Stimulated activated CD4-positive, alpha-beta T cell treated with anti-CD3 and anti-CD28 coated beads, Interleukin-4, amount 100 ng/mL, for 24 hours (primary cell): ENCODE measurements at places on chromosomes 7 and 10.

GRCh38 chr10:75038335-75038734, 73.1 kb upstream of the SAMD8 start:
- DNase-seq: no peak

- DNase-seq: no peak
Observed at GRCh38 chr7:84913731-84914130, 273.1 kb downstream of the SEMA3D start.

GRCh38 chr7:1300636-1301035, 68.0 kb downstream of the UNCX start:
- DNase-seq: no peak

- no peak for DNase-seq
Observed at GRCh38 chr7:37930226-37930948, 9.9 kb downstream of the EPDR1 start.

DNA sequence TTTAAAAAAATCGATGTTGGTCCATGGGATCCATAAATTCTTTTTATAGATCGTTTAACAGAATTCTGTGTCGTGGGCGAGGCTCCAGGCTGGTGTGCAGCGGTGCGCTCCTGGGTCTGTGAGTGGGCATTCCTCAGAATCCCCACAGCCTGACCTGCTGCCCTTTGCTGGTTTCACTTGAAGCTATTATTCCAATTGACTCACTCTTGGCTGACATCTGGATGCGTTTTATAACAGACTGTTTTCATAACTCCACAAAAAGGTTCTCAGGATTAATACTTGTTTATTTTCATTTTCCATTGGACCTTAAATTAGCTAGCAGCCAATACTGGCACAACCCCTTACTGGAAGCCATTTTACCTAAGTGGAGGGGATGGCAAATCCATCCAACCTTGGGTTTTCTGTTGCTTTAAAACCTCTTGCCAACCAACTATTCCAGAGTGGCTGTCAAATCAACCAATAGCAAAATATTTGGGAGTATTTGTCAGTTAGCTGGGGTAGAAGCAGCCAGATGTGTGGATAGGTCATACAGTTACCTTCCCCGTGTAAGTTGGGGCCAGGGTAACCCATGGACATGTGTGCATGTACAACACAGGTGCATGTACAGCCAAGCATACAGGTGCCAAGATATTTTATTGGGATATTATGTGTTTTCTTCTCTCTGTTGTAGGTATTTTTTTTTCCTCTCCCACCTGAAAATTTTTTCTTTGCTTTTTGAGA, 160.7 kb upstream of the ZNF32 start:
- DNase-seq: no peak

DNA sequence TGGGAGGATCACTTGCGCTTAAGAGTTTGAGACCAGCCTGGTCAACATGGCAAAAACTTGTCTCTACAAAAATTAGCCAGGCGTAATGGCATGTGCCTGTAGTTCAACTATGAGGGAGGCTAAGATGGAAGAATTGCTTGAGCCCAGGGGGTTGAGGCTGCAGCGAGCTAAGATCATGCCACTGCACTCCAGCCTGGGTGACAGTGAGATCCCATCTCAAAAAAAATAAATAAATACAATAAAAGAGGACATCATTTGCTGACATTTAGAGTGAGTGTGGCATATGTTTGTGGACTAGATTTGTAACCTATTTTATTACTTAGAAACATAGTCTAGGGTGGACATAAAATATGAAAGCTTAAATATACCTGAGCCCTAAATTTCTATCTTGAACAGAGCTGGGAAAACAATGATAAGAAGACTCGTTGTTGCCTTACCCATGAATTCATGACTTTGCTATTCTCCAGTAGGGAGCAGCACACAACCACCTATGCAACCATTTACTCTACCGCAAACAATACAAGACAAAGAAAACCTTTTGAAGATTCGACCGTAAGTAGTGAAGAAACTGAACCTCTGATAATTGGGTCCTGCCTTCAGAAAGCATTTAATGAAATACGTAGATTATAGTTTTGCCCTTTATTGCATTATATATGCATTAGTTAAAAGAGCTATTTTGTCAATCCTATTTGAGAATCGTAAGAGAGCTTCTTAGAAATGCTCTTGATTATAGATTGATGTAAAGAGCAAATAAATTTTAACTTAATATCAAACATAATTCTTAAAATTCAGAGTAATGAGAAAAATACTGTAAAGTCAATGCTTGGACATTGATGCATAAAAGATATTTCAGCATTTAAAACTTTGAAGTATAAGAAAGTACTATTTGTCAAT, 83.5 kb downstream of the GNAT3 start:
- no peak for DNase-seq

DNA sequence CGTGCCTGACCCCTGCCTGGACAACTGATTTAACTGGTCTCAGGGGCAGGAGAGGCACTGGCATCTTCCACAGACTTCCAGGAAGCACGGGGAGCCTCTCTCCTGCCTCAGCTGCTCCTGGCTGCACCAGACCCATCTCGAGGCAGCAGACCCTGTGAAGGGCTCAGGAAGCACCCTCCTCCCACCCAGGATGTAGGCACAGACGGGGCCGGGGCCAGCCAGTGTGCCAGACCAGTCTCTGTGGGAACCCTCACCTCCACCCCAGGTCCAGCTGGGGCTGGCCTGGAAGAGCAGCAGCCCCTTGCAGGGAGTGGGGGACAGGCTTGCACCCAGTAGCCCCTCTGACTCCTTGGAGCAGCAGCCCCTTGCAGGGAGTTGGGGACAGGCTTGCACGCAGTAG, 56.3 kb downstream of the RASGEF1A start:
- DNase-seq: no peak

- no peak for DNase-seq
Observed at GRCh38 chr10:121559326-121560026, 38.8 kb downstream of the FGFR2 start.

DNA sequence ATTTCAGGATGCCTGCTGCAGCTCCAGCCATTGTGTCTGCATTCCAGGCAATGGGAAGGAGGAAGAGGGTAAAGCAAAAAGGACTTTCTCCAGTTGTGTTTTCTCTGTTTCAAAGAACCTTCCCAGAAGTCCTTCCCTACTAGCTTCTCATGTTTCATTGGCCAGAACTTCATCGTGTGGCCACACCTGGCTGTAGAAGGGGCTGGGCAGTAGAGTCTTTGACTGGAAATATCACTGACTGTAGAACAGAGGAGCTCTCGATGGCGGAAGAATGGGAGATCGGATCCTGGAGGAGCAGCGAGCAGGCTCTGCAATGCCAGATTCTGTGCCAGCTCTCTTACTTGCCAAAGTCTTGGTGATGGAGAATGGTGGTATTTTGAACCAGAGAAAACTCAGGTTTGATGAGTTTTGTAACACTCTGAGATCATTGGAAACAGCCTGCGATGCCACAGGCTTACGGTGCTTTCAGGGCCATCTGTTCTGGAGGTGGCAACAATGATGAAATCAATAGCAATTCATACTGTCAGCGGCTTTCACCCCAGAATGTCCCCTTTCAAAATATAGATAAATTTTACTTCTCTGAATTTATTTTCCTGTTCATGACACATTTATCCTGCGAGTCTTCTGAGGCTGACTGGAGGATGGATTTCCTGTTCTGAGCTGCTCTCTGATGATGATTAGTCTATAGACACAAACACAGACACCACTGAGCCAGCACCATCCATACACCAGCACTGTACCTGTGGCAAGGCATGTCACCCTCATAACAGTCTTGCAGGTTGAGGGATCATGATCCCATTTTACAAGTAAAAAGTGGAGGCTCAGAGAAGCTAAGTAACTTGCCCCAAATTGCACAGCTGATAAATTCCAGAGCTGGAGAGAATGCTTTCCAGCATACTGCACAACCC, 204.2 kb downstream of the EMX2 start:
- DNase-seq: no peak

- no peak for DNase-seq
Observed at GRCh38 chr7:92848851-92849250, 12.5 kb upstream of the CDK6 start.

GRCh38 chr7:131370523-131370968, 42.9 kb downstream of the MKLN1 start:
- DNase-seq: peak; percentile 18

DNA sequence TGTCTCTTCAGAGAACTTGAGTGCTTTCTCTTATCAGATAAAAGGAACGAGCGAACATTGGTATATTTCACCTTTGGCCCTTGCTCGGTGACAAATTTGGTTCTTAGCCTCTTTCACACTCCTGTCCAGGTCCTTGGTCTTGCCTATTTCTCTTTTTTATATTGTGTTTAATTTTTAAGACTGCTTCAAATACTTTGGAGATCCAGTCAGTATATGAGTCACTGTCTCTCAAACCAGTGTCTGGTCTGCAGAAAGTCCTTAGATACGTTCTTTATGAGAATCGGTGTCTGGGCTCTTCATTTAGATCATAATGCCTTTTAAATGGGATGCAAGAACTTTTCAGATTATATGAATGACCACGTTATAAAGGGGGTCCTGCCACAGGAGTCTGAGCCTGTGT, 55.0 kb downstream of the PIK3AP1 start:
- no peak for DNase-seq

- no peak for DNase-seq
Observed at GRCh38 chr7:80401708-80402107, 110.2 kb downstream of the GNAT3 start.
